Iris pigment epithelial cell (primary cell): ENCODE measurements at places on chromosomes 5 and 9.
A peak's percentile ranks its signal among the peaks of the same experiment; 100 is the strongest.

- no peak for DNase-seq
Measured at GRCh38 chr5:62281411-62281810, 24.6 kb upstream of the KIF2A start.

DNA sequence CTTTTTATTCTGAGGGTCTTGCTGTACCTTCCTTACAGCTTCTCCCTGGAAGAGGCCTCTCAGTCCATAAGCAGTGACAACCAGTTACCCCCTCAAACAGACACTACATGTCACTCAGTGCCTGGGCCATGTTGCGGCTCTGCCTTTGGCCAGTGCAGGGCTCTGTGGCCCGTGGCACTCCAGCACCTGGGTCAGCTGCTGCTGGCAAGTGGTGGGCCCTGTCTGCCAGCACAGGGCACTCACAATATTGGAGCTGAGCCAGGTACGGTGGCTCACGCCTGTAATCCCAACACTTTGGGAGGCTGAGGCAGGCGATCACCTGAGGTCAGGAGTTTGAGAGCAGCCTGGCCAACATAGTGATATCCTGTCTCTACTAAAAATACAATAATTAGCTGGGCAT lies 24.2 kb downstream of the DAP start:
- DNase-seq: no peak

DNA sequence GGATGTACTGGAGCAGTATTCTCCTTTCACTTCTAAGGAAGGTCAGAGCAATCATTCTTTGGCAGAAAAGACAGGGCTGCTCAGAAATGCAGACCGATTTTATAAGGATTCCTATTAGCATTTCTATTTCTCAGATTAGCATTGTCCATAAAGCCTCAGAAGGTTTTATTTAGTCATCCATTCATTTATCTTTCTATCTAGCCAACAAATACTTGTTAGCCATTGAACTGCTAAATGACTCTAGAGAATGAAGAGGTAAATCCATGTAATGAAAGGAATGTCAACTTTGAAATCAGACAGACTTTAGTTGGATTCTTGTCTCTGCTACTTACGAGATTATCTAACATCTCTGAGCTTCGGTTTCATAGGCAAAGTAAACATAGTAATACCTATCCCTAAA lies 165.2 kb downstream of the SLC25A46 start:
- peak; percentile 30 for DNase-seq

- DNase-seq: no peak
Measured at GRCh38 chr5:142876817-142877216, 106.6 kb downstream of the ARHGAP26 start.

DNA sequence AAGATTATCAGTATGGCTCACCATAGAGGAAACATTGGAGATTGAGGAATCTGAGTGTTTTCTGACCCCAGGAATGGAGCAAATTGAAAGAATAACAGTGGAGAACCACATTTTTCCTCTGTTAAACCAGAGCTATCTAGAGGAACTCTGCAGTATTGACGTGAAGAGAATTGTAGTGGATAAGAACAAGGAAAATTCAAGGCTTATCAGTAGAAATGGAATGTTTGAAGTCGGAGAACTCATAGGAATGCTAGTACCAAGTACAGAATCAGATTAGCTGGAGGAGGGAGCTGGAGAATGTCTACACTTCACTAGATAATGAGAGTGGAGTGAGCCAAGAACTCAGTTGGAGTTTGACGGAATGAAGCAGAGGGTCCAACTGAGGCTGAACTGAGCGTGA lies 50.3 kb downstream of the SNCAIP start:
- DNase-seq: no peak

DNA sequence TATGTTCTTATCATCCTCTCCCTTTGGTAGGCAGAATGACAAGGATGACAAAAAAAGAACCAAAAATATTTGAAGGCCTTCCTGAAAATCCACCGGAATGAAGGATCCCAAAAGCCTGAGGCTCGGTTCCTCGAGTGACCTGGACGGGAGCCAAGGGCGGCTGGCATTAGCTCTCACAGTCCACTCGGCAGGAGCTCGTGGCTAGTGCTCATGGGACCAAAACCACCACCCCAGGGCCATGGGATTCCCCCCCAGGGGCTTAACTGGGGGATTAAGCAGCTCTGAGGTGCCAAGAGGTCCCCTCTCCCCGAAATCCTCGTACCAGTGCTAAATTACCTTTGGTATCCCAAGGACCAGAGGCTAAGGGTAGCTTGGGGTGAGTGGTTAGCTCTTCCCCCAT lies 586 bp upstream of the PDZD2 start:
- no peak for DNase-seq

DNA sequence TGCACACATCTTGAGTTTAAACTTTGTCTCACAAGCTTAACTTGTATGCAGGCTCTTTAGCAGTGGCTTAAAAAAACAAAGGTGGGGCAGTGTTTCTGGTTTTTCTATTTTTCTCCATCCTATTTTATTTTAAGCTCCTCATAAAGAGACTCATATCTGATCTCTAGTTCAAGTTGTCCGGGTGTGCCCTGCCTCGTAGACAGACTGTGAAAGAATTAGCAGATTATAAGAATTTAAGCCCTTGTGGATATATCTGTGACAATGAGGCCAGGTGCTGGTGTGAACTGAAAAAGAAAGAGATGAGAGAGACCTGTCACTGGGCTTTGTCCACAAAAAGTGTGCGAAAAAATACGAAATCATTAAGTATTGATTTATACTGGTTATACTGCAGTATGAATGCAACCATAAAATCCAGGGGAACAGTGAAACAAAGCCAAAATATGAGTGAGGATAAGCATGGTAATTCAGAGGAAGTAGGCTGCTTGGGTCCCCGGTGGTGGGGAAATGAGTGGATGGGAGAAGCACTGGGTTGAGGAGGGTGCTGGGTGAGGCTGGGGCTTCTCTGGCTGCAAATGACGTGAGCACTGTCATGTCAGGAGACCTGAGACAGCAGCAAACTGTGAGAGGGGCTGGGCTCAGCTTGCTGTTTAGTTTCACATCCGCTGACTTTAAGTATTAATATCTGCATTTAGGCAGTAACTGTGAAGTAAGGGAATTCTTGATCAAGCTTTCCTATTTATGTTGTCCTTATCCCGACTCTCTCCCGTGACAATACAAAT lies 179.7 kb upstream of the ANKRD55 start:
- no peak for DNase-seq

DNA sequence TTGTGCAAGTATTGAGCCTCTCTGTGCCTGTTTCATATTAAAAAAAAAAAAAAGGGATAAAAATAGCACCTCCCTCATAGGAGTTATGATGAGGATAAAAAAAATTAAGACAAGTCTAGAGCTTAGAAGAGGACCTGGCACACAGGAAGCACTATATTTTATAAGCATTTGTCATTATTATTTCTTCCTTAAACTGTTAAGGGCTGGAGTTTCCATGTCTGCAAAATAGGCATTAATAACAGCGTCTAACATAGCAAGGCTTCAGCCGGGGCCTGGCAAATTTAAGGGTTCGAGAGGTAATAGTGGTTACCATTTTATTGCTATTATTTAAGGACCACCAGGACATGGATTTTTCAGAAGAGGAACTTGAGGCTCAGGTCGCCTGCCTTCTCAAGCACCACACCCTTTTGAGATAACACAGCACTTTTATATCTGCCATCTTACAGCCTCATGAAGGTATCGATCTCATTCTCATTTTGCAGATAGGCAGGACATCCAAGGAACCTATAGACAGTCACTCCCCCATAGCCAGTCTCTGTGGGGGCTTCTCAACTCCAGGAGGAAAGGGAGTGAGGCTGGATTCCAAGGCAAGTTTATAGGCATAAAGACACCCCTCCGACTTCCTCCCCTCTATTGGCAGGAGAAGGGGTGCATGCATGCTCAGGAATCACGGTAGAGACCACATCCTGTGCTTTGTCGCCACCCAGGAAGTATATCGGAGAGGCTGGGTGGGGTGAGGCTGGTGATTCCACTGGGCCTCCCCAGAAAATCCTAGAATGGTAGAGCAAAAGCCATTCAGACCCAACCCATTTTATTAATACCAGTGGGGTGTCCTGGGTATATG lies 2.4 kb downstream of the ANXA6 start:
- peak; percentile 32 for DNase-seq

- DNase-seq: no peak
Measured at GRCh38 chr5:86807046-86808031, 189.6 kb downstream of the COX7C start.

DNA sequence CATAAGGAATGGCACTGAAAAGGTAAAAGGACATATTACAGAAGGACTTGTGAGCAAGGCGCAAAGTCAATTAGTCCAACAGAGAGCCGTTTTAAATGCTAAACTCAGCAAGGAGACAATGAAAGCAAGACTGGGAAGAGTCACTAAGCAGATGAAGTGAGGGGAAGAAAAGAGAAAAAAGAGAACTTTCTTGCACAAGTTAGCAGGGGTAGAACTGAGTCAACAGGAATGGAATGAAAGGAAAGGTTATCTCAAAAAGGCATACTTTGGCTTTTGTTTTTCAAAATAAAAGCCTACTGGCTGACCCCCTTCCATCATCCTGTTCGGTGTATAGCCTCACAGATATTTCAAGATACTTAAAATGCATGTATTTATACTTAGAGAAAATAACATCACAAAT lies 75.0 kb downstream of the NR6A1 start:
- peak; percentile 85 for DNase-seq

- DNase-seq: no peak
Measured at GRCh38 chr9:112168197-112168596, 6.9 kb downstream of the SUSD1 start.

GRCh38 chr5:55344392-55344992 lies 36.7 kb downstream of the MTREX start:
- DNase-seq: peak; percentile 81

GRCh38 chr9:134648701-134649530 lies 7.3 kb downstream of the COL5A1 start:
- peak; percentile 75 for DNase-seq

- DNase-seq: peak; percentile 77
Measured at GRCh38 chr9:14158916-14159315, 155.0 kb downstream of the NFIB start.
